IMR-90 (cell line): ENCODE measurements at places on chromosomes 5 and 9. TPM values are rescaled to one million over a fixed set of nuclear protein-coding genes. Genes with fewer than 3 reads are reported as not detected.

CDH18 gene
- 0.83 and 1.1 TPM in 2 replicates for total RNA-seq

NTRK2 gene
- total RNA-seq, result under 0.01 TPM in 1 of 2 replicates, not detected in the other

GRCh38 chr5:81495286-81495685, 101.4 kb upstream of the ACOT12 start:
- no peak for DNase-seq
- H3K27me3 ChIP-seq, result no peaks in the 10 kb centered on the region
- H3K36me3 ChIP-seq, result no peaks in the 10 kb centered on the region
- no peak overlapping the region for H3K27ac ChIP-seq
- no peaks in the 10 kb centered on the region for H3K4me1 ChIP-seq

GRCh38 chr5:91059409-91059808, 323.7 kb downstream of the ARRDC3 start:
- peaks cover 6% of the 10 kb centered on the region for H3K27me3 ChIP-seq
- no peak overlapping the region for H3K27ac ChIP-seq
- no peak for DNase-seq
- H3K36me3 ChIP-seq, result no peaks in the 10 kb centered on the region
- H3K4me1 ChIP-seq, result no peaks in the 10 kb centered on the region

DNA sequence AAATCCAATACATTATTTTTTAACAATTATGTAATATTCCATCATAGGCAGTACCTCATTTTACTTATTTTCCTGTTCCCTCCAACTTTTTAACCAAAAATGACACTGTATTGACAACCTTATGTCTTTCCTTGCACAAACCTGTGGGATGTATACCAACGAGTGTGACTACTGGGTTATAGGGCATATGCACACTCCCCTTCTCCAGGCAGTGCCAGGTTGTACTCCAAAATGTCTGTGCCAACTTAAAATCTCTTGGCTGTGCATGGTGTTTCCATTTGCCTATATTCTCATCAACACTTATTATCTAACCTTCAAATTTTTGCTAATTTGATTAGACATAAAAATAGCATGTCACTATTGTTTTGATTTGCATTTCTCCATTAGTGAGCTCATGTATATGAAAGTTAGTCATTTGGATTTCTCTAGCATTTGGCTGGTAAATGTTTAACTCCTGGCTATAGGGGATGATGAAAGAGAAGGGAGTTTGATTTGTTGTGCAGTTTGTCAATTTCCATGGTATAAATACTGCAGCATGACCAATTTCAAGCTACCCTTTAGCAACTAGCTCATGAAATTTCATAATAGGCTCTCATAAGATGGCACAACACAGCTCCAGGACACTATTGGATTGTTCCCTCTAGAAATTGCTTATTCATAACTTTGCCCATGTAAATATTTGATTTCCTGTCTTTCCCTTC, 129.9 kb downstream of the BAAT start:
- no peak overlapping the region for H3K27ac ChIP-seq
- H3K27me3 ChIP-seq, result no peaks in the 10 kb centered on the region
- DNase-seq, result no peak
- H3K4me3 ChIP-seq, result no peak overlapping the region

DNA sequence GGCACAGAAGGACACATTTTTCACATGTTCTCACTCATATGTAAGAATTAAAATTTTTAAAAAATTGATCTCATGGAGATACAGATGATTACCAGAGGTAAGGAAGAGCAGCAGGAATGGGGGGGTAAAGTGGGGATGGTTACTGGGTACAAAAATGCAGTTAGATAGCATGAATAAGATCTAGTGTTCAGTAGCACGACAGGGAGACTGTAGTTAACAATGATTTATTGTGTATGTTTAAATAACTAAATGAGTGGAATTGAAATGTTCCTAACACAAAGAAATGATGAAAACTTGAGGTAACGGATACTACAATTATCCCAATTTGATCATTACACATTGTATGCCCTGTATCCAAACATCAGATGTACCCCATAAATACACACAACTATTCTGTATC, 15.2 kb upstream of the TGFBI start:
- no peaks in the 10 kb centered on the region for H3K36me3 ChIP-seq
- no peaks in the 10 kb centered on the region for H3K27me3 ChIP-seq
- H3K27ac ChIP-seq, result peak overlapping the region; percentile 5; the same call in 1 of the 2 replicates

DNA sequence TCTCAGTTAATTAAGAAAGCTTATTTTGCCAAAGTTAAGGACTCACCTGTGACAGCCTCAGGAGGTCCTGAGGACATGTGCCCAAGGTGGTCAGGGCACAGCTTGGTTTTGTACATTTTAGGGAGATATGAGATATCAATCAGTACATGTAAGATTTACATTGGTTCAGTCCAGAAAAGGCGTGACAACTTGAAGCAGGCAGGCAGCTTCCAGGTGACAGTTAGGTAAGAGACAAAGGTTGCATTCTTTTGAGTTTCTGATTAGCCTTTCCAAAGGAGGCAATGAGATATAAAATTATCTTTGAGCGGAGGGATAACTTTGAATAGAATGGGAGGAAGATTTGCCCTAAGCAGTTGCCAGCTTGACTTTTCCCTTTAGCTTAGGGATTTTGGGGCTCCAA, 47.8 kb downstream of the SLC1A1 start:
- no peaks in the 10 kb centered on the region for H3K36me3 ChIP-seq
- no peak for DNase-seq
- H3K27me3 ChIP-seq, result no peaks in the 10 kb centered on the region
- H3K4me1 ChIP-seq, result no peaks in the 10 kb centered on the region
- H3K4me3 ChIP-seq, result no peak overlapping the region

DNA sequence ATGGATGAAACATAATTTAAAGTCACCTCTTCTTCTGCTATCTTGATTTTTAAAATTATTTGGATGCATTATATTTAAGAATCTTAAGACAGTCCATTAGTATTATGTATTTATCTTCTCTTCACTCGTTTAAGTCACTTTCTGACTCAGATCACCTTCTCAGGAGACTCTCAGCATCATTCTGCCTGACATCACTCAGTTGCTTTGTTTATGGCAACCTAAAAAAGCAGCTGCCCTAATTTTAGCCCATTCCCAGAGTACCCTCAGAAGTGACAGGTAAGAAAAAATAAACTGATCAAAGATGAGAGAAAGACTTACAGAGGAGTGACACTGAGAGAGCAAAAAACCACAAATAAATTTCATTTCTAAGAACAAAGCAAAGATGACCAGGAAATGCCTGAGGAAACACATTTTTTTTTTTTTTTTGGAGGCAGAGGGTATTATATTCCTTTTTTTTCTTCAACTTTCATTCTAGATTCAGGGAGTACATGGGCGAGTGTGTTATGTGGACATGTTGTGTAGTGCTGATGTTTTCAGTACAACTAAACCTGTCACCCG, 140.5 kb downstream of the MUSK start:
- DNase-seq, result no peak
- no peaks in the 10 kb centered on the region for H3K27me3 ChIP-seq
- no peaks in the 10 kb centered on the region for H3K4me1 ChIP-seq
- no peak overlapping the region for H3K4me3 ChIP-seq

DNA sequence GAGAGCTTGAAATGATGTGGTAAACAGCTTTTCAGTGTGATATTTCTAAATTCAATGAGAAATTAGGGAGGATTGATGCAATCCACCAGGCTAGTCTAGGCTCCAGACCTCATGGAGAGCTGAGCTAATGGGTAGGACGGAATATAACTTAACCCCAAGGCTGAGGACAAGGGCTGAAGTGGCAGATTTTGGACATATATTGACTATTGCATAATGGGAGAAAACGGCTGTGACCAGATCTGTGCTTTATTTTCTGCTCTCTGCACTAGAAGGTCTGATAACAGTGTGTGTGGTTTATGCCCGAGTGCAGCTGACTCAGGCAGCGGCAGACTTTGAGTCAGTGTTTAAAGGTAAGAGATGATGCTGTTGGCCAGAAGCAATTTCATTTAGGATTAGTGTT, 70.6 kb downstream of the ACTBL2 start:
- peak overlapping the region; percentile 46; the same call in 1 of the 2 replicates for H3K27ac ChIP-seq
- DNase-seq, result peak; percentile 83
- H3K27me3 ChIP-seq, result no peaks in the 10 kb centered on the region
- no peak overlapping the region for H3K4me3 ChIP-seq

DNA sequence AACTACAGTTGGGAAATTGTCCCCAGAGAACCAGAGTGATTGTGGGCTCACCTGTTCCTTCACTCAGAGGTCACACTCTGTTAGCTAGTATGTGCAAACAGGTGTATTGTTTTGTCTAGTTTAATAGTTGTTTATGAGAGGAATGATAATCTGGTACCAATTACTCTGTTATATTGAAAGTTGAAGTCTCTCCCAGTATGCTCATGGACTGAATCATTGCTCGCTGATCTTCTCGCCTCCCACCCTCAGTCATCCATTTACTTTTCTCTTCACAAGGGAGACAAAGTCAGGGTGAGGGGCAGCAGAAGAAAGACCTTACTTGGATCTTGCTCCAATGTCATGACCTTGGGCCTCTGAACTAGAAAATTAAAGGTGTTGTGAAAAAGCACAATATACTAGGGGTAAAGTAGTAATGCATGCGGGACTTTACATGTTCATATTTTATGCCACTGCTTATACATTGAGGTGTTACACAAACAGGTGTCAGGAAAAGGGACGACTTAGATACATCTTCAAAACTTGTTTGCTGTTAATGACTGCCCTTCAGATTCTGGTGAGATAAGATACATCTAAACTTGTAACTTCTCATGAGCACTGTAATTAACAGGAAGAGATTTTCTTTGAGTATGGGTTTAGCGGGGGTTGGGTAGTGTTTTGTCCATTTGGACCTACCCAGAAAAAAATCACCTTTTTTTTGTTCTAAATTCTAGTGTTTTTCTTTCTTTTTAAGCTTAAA, 36.9 kb downstream of the LNPEP start:
- no peak for DNase-seq
- H3K4me1 ChIP-seq, result peaks cover 4% of the 10 kb centered on the region
- H3K27ac ChIP-seq, result no peak overlapping the region
- no peaks in the 10 kb centered on the region; the same call in 1 of the 2 replicates for H3K27me3 ChIP-seq
- H3K4me3 ChIP-seq, result no peak overlapping the region

- H3K36me3 ChIP-seq, result no peaks in the 10 kb centered on the region
- no peaks in the 10 kb centered on the region for H3K27me3 ChIP-seq
- H3K27ac ChIP-seq, result no peak overlapping the region
- no peak overlapping the region for H3K4me3 ChIP-seq
Observed at GRCh38 chr5:168075387-168075786, 216.1 kb upstream of the WWC1 start.

MCCC2 gene
- total RNA-seq, result 14.2 and 22.0 TPM in 2 replicates

DNA sequence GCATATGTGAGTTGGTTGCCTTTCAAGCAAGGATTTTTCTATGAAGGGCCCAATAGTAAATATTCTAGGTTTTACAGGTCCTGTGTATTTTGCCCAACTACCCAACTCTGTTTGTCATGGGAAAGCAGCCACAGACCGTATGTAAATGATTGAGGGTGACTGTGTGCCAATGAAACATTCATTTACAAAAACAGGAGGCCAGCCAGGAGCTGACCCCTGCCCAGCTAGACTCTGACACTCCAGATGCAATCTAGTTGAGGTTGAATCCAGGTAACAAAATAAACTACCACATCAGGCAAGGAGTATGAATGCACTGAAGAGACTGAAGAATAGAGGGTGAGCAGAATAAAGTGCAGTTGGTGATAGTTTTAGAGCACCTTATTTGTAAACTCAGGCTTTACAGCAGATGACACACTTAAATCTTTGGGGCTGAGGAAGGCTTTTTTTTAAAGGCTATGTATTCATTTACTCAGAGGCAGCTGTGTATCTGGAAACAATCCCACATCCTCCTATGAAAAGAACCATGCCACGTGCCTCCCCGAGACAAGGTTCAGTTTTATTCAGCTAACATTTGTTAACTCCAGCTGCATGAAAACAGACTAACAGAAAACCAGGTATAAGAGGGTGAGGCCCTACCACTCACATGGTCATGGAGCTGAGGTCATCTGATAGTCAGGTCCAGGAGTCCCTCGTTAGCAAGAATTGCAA, 60.7 kb downstream of the SLC1A1 start:
- peak; percentile 36 for DNase-seq
- H3K36me3 ChIP-seq, result no peaks in the 10 kb centered on the region
- H3K27ac ChIP-seq, result no peak overlapping the region
- 0 out of 2 replicates have a peak, but pooled peaks cover 2% of the 10 kb centered on the region for H3K27me3 ChIP-seq
- peaks cover 2% of the 10 kb centered on the region for H3K4me1 ChIP-seq
- no peak overlapping the region for H3K4me3 ChIP-seq

DNA sequence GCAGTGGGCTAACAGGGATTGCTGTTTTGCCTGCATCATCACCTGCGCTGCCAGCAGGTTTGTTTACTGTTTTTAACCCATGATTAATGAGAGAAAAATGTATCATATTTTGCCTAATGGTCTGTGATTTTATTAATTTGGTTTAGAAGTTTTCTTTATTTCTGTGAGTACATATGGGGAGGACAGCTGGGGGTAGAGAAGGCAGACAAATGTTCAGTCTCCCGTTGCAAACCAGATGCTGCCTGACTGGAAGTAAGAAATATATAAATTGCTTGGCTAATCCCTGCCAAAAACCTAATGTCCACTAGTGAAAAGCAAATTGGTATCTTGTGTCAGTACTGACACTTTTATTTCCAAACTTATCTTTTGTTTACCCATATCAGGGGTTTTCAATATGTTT, 1766.1 kb upstream of the C9orf72 start:
- no peak overlapping the region for H3K4me3 ChIP-seq
- H3K27me3 ChIP-seq, result no peaks in the 10 kb centered on the region
- H3K27ac ChIP-seq, result no peak overlapping the region
- H3K36me3 ChIP-seq, result no peaks in the 10 kb centered on the region

PPP3R2 gene
- total RNA-seq, result not detected in 2 replicates

SV2C gene
- not detected in 2 replicates for total RNA-seq

DNA sequence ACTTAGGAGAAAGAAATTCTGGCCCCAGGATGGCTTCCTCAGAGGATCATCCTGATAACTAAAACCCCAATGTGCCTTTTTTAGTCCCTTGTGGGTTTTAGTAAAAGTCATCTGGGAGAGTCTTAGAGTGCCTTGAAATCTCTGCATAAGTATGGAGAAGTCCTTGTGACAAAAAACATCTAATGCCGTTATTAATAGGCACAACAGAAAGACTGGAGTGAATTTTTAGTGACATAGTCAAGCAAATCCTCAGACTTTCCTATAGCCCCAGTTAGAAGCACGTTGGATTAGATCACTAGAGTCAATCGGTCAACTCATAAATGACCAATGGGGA, 108.2 kb upstream of the MPDZ start:
- H3K36me3 ChIP-seq, result no peaks in the 10 kb centered on the region
- DNase-seq, result no peak
- no peak overlapping the region for H3K4me3 ChIP-seq
- no peak overlapping the region for H3K27ac ChIP-seq
- H3K4me1 ChIP-seq, result no peaks in the 10 kb centered on the region

PCDHGA7 gene
- 3.3 and 3.4 TPM in 2 replicates for total RNA-seq
